Activated naive CD4-positive, alpha-beta T cell treated with anti-CD3 and anti-CD28 coated beads, Interleukin-2, amount 10 ng/mL, durations not matched to agents 7 days and 5 days (primary cell): ENCODE measurements at places on chromosomes 11 and 22.
A peak's percentile ranks its signal among the peaks of the same experiment; 100 is the strongest.

DNA sequence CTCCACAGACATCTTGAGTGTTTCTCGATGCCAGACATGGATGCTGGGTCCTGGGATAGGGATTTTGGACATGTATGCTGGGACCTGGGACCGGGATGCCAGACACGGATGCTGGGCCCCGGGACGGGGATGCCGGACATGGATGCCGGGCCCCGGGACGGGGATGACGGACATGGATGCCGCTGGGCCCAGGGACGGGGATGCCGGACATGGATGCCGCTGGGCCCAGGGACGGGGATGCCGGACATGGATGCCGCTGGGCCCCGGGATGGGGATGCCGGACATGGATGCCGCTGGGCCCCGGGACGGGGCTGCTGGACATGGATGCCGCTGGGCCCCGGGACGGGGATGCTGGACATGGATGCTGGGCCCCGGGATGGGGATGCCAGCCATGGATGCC is 97.1 kb upstream of the NNMT start:
- no peak for DNase-seq

- DNase-seq, result no peak
Observed at GRCh38 chr22:36445158-36445668, 36.2 kb downstream of the TXN2 start.

DNA sequence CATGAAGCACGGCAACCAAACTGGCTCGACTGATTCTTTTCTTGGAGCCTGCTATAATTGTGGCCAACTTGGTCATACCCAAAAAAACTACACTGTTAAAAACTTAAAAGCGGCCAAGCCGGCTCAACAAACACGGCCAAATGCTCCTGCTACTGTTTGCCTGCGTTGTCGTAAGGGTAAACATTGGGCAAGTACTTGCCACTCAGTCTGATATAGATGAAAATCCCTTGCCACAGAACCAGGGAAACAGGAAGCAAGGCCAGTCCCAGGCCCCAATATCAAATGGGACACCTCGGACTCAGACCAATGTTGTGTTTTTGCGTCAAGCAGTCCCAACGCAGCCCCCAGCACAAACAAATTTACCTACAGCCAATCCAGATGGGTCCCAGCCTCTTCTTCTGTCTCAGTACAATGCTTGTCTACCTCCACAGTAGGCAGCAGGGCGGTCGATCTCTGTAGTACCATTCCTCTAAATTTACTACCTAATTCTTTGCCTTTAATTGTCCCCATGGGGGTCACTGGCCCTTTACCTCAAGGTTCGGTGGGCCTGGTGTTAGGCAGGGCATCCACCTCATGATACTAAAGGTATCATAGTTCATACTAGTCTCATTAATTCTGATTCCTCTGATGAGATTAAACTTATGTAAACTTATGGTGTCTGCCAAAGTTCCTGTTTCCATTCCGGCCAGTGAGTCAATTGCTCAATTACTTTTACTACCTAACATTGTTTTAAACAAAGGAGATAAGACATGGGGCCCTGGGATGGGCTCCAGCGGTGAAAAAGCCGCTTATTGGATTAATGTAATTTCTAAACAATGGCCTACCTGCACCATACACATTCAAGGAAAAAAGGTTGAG is 3.7 kb upstream of the COMT start:
- no peak for DNase-seq

DNA sequence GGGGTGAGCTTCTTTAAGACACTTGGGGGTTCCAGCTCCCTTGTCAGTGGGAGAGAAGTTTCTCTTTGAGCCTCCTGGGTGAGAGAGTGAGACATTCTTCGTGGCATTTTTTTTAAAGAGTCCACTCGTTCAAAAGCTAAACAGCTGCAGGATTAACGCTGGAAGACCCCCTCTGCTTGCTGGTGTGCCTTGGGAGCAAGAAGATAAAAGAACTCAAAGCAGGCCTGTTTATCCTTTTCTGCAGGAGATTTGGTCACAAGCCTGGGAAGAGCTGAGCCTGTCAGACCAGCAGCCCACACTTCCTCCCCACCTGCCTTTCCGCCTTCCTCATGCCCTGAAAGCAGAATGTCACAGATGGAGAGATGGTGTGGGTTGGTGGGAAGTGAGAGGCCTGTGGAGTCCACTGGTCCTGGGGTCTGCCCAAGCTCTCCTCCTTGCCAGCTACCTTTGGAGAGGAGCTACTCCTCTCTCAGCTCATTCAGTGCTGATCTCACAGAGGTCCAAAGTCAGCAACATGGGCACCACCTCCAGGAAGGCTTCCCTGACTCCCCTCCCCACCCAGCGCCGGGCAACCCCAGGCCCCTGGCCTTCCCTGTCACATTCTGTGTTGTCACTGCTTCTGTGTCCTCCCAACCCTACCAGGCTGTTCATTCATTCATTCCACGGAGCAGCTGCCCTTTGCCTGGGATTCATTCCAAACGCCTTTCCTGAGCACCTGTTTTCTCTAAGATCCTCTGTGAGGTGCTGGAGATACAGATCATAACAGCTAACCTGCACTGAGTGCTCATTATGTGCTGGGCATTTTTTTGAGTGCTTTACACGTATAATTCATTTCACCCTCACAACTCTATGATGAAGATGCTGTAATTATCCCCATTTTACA is 6.7 kb downstream of the GDPD5 start:
- no peak for DNase-seq

DNA sequence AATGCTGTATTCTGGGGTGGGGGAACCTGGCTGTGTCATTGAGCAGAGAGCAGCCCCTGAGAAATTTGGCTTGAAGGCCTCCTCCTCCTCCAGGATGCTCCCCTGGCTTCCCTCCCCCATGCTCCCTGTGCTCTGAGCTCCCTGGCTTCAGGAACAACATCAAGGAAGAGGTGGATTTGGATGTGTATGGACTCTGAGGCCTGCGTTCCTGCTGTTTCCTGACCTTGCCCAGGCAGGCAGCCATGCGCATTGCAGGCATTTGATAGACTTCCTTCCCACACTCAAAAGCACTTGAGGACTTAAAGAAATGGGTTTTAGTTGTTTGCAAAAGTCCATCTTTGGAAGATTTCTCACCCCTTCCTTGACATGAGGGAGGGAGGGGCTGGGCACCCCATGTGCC is 1317.1 kb downstream of the BRD1 start:
- DNase-seq, result no peak

GRCh38 chr22:48596111-48596850 is 1231.4 kb downstream of the BRD1 start:
- DNase-seq, result no peak

GRCh38 chr22:41512421-41513194 is 31.7 kb downstream of the POLR3H start:
- no peak for DNase-seq

GRCh38 chr11:19430346-19430745 is 189.6 kb upstream of the E2F8 start:
- no peak for DNase-seq

DNA sequence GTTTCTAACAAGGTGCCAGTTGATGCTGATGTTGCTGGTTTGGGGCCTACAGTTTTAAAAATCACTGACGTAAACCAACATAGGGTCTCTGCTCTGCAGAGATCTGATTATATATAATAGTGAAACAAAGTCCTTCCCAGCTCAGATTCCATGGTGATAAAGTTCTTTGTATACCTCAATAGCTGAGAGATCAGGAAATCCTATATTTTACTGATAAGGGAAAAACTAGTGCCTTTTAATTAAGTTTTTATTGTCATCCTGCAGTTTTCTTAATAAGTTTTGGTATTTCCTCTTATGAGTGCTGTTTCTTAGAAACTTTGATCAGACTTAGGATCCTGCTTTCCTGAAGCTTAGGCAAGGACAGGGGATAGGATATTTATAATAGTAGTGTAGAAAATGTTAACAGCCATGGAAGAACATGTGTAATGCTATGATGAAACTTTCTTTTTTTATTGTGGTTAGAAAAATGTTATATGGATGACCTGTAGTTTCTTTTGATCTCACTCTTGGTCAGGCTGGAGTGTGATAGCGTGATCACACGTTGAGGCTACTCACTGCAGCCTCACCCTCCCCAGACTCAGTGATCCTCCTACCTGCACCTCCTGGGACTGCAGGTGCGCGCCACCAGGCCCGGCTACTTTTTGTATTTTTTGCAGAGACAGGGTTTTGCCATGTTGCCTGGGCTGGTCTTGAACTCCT is 14.1 kb downstream of the CAPRIN1 start:
- no peak for DNase-seq

DNA sequence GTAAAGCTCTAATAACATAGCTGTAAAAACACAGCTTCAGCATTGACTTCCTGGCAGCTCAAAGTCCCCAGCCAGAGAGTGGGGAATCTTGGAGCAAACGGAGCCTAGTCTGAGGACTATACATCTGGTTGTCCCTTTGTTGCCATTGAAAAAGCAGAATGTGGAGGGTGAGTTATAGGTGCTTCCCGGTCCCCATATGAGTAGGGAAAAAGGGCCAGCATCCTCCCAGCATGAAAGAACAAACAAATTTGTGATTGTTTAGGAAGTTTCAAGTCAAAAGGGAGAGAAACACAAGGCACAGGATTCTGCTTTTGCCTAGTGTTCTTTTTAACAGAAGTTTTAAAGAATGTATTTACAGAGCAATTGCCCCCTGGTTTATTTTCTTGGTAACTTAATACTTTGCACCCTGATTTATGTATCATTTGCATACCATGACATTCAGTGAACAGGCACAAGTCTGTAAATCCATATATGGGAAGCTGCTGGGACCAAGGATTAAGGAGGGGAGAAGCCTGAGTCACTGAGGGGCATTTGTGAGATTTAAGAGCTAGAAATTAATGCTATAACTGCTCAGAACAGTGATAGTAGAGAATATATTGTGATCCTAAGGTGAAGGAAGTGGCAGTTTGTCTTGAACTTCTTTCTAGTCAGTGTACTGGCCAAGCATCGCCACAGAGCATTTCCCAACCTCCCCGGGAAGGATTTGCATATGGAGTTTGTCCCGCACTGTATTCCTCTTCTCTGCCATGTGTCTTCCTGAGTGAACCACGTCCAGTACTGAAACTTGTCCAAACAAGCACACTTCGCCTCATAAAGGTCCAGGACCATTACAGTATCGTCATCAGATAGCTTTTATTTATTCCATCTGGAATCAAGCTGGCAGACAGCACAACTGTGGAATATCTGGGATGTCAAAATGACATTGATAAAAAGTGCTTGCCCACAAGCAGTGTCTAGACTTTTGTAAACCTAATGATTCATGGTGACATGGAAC is 103.0 kb downstream of the DBX1 start:
- no peak for DNase-seq

DNA sequence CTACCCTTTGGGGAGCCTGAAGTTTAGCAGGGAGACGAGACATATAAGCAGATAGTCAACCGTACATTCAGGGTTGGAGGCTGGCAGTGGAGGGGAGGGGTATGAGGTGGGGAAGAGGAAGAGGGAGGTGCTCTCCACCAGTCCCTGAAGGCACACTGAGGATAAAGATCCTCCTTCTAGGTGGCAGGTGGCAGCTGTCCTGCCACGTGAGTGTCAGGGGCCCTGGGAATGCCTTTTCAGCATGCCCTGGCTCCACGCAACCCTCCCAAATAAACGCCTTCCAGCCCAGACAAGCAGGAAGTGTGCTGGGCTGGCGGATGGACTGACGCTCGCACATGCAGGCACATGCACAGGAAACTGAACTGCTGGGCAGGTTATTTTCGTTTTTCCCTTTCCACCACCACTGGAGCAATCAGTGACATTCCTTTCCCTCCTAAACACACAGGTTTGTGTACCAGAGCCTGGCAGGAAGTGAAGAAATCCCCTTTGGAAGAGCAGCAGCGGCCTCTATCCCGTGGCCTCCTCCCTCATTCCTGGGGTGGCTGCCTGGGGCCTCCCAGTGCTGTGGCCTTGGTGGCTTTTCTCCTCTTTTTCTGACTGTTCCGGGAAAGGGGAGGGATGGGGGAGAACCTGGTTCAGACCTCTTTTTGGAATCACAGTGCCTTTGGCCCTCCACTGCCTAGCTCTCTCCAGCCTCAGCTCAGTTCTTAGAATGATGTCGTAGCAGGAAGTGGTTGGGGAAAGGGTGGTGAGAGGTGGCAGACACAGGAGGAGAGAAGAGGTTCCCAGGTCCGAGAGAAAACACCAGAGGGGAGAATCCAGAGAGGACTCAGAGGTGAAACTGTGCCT is 157.0 kb upstream of the TIMP3 start:
- DNase-seq, result peak; percentile 54

GRCh38 chr11:62443390-62444235 is 24.8 kb downstream of the SCGB1A1 start:
- no peak for DNase-seq
